Immature natural killer cell (primary cell): ENCODE measurements at places on chromosomes 12 and 14. TPM values are rescaled to one million over a fixed set of nuclear protein-coding genes. Genes with fewer than 3 reads are reported as not detected.

DNA sequence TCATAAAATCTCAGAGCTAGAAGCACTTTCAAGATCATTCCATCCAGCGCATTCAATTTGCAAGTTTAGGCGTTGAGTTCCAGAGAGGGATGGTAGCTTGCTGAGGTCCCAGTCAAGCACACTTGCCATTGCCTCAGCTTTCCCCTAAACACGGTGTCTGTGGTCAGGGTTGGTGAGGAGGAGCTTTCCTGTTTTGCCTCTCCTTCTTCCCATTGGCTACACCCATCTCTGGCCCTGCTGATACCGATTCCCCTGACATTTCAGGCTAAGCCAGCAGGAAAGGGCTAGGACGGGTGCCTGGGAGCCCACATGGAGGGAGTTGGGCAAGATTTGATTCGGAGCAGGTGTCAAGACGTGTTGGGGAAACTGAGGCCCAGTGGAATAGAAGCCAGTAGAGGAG, 9.1 kb downstream of the NFATC4 start:
- no peak overlapping the region for H3K4me3 ChIP-seq
- no peaks in the 10 kb centered on the region for H3K4me1 ChIP-seq
- no peaks in the 10 kb centered on the region for H3K36me3 ChIP-seq
- DNase-seq: no peak
- H3K27me3 ChIP-seq: peaks cover 5% of the 10 kb centered on the region
- H3K27ac ChIP-seq: no peak overlapping the region

- H3K4me3 ChIP-seq: no peak overlapping the region
- no peaks in the 10 kb centered on the region for H3K36me3 ChIP-seq
- peaks cover 8% of the 10 kb centered on the region for H3K4me1 ChIP-seq
Observed at GRCh38 chr14:90666571-90666970, 149.7 kb downstream of the TTC7B start.

DNA sequence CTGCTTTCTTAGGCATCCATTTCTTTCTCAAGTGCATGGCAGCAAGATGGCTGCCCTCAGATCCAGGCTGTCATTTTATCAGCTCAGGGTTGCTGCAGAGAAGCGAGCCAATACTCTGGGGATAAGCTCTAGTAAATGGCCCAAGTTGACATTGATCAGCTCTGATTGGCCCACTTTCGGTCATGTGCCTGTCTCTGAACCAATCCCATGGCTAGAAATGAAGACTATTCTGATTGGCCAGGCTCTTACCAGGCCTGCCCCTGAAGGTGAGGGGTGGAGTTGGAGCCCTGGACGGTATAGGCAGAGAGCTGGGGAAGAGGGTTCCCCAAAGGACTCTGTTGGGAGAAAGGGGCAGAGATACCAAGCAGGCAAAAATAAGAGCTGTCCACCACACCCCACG, 41.4 kb downstream of the MYO1H start:
- DNase-seq: no peak
- peaks cover 1% of the 10 kb centered on the region for H3K4me1 ChIP-seq
- no peaks in the 10 kb centered on the region for H3K36me3 ChIP-seq
- peaks cover 5% of the 10 kb centered on the region for H3K27me3 ChIP-seq
- H3K27ac ChIP-seq: no peak overlapping the region
- H3K4me3 ChIP-seq: no peak overlapping the region

DNA sequence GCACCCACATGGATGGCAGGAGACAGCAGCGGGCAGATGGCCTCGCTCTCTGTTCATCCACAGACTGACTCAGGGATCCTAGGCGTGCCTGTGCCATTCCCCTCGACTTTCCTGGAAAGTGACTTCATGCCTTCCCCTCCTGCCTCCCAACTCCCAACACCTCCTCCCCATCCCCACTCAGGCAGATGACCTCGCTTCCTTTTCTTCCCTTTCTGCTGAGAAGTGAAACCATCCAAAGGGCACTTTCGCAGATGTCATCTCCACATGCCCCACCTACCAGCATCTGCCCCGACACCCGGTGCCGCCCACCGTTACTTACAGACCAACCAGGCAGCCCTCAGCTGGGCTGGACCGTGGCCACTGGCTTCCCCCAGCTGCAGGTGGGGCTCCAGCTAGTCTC, 29.6 kb downstream of the BEGAIN start:
- H3K27me3 ChIP-seq: peaks cover 3% of the 10 kb centered on the region
- no peaks in the 10 kb centered on the region for H3K4me1 ChIP-seq
- DNase-seq: no peak
- H3K27ac ChIP-seq: no peak overlapping the region

- no peak overlapping the region for H3K4me3 ChIP-seq
- peaks cover 70% of the 10 kb centered on the region for H3K4me1 ChIP-seq
- no peak overlapping the region for H3K27ac ChIP-seq
- H3K36me3 ChIP-seq: peaks cover 32% of the 10 kb centered on the region
Observed at GRCh38 chr14:69387311-69387710, 10.8 kb downstream of the ERH start.

DNA sequence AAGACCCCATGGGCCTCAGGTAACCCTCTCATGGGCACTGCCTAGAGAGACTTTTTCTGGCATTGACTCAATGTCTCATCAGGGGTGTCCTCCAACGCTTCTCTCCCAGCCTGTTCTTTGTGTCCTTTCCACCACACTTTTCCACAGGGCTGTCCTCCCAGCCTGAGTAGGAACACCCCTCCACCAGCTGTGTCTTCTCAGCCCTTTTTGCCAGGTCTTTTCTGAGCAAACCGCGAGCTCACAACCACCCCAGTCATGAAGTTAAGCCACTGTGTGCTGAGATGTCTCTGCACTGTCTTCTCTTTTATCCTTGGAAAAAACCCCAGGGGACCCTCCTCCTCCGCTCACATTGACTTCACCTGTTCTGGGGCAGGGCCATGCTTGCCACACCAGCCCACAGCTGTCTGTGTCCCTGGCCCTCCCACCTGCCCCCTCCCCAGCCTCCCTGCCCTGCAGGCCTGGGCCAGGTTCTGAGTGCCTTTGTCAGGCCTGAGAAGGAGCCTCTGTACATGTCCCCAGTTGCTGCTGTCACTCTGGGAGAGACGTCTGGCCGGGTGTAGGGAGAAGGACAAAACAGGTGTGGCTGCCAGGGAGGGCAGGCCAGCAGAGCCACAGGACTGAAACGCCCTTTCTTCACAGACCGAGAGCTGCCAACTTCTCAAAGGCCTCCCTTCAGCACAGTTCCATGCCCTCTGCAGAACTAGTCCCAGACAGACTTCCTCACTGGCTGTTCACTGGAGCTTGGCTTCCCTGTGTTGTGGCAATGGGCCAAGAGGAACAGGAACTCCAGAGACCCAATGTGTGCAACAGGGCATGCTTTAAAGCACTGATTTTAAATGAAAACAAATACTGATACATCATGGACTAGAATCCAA, 50.5 kb upstream of the PNMA1 start:
- no peak for DNase-seq
- no peak overlapping the region for H3K4me3 ChIP-seq
- peaks cover 12% of the 10 kb centered on the region for H3K27me3 ChIP-seq
- peak overlapping the region; percentile 99 for H3K27ac ChIP-seq

- H3K27me3 ChIP-seq: no peaks in the 10 kb centered on the region
- H3K27ac ChIP-seq: no peak overlapping the region
- DNase-seq: no peak
- no peak overlapping the region for H3K4me3 ChIP-seq
- H3K4me1 ChIP-seq: no peaks in the 10 kb centered on the region
Observed at GRCh38 chr12:5210923-5211290, 167.2 kb downstream of the KCNA5 start.

DNA sequence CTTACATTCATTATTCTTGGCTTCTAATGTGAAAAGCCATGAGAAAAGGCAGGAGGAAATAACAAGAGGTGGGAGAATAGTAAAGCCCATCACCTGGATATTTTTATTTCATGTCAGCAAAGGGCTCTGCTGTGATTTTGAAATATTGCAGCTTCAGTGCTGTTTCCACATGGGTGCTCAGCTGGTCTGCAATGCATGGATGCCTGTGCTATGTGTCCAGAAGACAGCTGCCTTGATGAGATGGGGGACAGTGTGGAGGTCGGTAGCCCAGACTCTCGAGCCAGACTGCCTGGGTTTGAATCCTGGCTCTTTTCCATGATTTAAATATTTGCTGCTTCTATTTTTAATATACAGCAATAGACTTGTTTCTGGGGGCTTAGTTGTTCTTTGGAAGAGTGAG, 477.5 kb upstream of the GARIN6 start:
- no peaks in the 10 kb centered on the region for H3K4me1 ChIP-seq
- no peak overlapping the region for H3K27ac ChIP-seq
- no peaks in the 10 kb centered on the region for H3K27me3 ChIP-seq
- no peak for DNase-seq

- DNase-seq: no peak
- no peaks in the 10 kb centered on the region for H3K27me3 ChIP-seq
- no peaks in the 10 kb centered on the region for H3K36me3 ChIP-seq
- no peak overlapping the region for H3K4me3 ChIP-seq
- H3K4me1 ChIP-seq: no peaks in the 10 kb centered on the region
Observed at GRCh38 chr12:100778967-100779590, 15.5 kb upstream of the ANO4 start.

DNA sequence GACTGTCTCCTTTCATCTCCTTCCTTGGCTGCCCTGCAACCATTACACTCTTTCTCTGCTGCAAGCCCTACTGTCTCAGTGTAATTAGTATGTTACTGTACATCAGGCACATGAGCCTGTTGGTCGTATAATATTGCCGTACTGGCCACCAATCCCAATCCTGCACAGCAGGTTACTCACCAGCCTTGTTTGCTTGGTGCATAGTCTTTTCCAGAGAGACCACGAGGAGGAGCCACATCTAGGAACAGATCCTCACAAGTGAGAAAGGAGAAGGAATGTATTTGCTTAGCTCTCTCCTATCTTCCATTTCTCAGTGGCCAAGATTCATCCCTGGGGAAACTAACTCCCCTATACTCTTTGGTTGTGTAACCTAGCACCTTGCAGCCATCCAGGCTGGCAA, 33.0 kb upstream of the BICDL1 start:
- peaks cover 10% of the 10 kb centered on the region for H3K27me3 ChIP-seq
- peaks cover 8% of the 10 kb centered on the region for H3K36me3 ChIP-seq
- H3K27ac ChIP-seq: no peak overlapping the region
- DNase-seq: no peak
- H3K4me3 ChIP-seq: no peak overlapping the region

DNA sequence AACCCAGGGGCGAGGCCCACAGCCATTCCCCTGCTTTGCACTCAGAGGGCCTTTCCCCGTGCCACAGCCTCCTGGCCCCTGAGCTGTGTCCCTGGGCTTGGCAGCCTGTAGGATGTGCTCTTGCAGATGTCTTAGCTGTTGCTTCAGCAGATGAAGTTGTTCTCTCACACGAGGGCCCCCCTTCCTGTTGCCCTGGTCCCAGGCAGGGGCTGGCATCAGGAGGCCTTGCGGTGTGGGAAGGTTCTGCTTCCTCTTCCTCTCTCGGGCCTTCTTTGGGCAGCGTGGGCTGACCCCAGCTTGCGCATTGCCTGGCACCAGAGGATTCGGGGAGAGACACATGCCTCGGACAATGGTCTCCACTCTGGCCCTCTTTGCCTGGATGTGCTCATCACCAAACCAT, 12.7 kb downstream of the PROX2 start:
- peaks cover 7% of the 10 kb centered on the region for H3K36me3 ChIP-seq
- DNase-seq: no peak
- H3K27me3 ChIP-seq: no peaks in the 10 kb centered on the region
- peaks cover 24% of the 10 kb centered on the region for H3K4me1 ChIP-seq
- H3K27ac ChIP-seq: no peak overlapping the region
- no peak overlapping the region for H3K4me3 ChIP-seq

DNA sequence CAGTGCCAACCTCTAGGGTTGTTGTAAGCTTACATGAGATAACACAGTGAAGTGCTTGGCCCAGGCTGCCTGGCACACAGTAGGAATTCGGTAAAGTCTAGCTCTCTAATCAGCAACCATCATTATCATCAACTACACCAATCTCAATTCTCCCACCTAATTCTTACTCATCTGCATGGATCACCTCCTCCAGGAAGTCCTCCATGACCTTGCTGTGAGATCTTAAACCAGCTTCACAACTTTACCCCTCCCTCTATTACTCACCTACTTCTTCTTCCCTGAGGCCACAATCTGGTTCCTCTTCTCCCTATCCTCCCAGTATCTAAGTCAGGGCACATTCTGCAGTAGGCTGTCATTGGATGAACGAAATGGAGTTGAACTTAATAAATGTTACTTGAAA, 67.3 kb downstream of the GSC start:
- H3K27me3 ChIP-seq: no peaks in the 10 kb centered on the region
- no peak overlapping the region for H3K4me3 ChIP-seq
- no peaks in the 10 kb centered on the region for H3K4me1 ChIP-seq
- no peak for DNase-seq
- H3K36me3 ChIP-seq: no peaks in the 10 kb centered on the region
- H3K27ac ChIP-seq: no peak overlapping the region

DNA sequence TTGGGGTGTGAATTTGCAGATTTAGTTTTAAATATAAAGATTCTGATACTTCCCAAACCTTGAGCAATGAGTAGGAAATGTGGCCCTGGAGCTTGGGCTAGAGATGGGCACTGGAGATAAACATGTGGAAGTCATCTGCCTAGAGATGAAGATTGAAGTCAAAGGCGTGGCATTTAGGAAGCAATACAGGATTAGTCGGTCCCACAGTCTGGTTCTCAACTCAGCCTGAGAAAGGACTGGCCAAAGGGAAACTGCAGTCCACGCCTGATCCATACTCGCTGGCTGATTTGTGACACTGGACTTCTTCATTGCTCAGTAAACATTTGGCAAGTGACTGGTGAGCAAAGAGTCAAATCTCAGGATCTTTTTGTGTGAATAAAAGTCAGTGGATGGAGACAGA, 268.2 kb upstream of the ATP2B1 start:
- H3K4me1 ChIP-seq: peaks cover 2% of the 10 kb centered on the region
- H3K27me3 ChIP-seq: no peaks in the 10 kb centered on the region
- no peak overlapping the region for H3K4me3 ChIP-seq
- DNase-seq: no peak
- H3K27ac ChIP-seq: no peak overlapping the region

- no peak for DNase-seq
- H3K36me3 ChIP-seq: no peaks in the 10 kb centered on the region
- no peak overlapping the region for H3K4me3 ChIP-seq
- H3K27me3 ChIP-seq: peaks cover 3% of the 10 kb centered on the region
- H3K27ac ChIP-seq: no peak overlapping the region
Observed at GRCh38 chr14:101068313-101069227, 165.0 kb upstream of the RTL1 start.

GRCh38 chr14:79028281-79028680, 858.1 kb downstream of the NRXN3 start:
- no peaks in the 10 kb centered on the region for H3K36me3 ChIP-seq
- H3K4me3 ChIP-seq: no peak overlapping the region
- no peaks in the 10 kb centered on the region for H3K27me3 ChIP-seq
- no peak overlapping the region for H3K27ac ChIP-seq

The HECTD4 gene
- 8.5 TPM for polyA plus RNA-seq

The MLXIP gene
- polyA plus RNA-seq: 4.7 TPM

The PLA2G1B gene
- 0.76 TPM for polyA plus RNA-seq

The VAMP1 gene
- 7.8 TPM for polyA plus RNA-seq
